ENCODE measurements at places on chromosomes 3 and 15.

DNA sequence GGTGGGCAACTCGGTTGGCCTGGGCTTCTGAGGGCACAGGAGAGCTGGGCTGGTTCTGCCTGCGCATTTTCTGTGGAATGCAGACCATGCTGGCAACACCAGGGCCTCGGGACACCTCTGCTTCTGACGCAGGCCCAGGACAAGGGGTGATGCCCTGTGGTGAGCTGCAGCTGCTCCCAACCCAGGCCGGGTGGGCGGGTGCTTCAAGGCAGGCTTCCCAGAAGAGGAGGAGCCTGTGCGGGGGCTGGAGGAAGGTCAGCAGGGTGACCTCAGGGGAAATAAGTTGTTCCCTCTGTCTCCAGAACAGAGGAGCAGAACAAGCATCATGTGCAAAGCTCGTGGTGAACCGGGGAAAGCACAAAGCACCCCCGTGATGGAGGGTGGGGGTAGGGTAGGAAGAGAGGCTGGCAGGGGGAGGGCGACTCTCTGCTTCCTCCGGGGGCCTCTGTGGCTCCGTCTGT lies 11.0 kb upstream of the PLXNA1 start:
- DNase-seq: no peak

- DNase-seq: peak; percentile 39
Observed at GRCh38 chr3:125141596-125142419, 70.7 kb downstream of the SLC12A8 start.

- no peak for DNase-seq
Observed at GRCh38 chr3:188975600-188976314, 196.0 kb upstream of the TPRG1 start.

- DNase-seq: no peak
Observed at GRCh38 chr15:67783303-67783702, 42.0 kb upstream of the SKOR1 start.

GRCh38 chr15:71761649-71762048 lies 48.7 kb upstream of the NR2E3 start:
- no peak for DNase-seq

GRCh38 chr3:112606098-112606497 lies 34.8 kb downstream of the CCDC80 start:
- no peak for DNase-seq

DNA sequence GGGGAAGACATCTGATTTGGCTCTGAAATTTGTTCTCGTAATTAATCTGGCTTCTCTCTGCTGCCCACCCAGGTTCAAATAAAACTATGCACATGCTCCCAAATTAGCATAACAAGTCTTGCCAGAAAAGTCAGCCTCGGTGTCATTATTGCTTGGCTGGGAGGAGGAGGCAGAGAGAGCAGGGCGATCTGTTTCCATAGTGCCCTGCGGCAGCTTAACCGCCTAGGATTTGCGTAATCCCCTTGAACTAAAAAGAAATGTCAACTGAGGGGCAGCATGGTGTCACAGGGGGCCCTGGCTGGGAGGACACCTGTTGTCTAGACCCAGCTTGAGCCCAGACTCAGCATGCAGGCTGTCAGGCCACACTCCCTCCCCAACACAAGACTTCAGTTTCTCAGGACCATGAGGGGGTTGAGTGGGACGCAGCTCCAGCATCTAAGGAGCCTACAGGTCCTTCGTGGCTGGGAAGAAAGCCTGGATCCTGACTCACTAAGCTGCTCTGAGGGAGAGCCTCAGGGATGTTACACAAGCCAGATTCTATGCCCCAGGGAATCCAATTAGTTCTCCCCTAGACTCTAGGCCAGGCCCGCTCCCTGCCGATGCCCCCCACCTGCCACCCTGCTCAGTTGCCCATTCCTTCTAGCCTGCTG lies 17.3 kb downstream of the MRPS11 start:
- DNase-seq: no peak

- no peak for DNase-seq
Observed at GRCh38 chr3:61936344-61936937, 375.1 kb downstream of the PTPRG start.

DNA sequence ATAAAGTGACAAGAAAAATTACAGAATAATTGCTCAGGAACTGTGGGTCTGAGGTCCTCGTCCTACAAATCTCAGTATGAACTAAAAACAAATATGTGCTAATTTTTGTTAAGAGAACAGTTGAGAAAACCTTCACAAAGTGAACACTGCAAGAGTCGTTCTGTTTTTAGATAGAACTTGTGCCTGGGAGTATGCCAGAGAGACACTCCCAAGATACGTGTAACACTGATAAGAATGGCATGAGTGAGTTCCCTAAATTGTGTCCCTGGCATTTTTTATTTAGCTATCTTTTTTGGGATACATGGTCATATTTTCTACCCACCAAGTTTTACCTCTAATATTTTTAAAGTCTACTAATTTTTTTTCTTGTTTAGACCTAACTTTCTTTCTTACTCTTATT lies 860.0 kb upstream of the NR2F2 start:
- DNase-seq: no peak

GRCh38 chr3:42999212-42999611 lies 20.1 kb downstream of the GASK1A start:
- no peak for DNase-seq

GRCh38 chr15:56987286-56987685 lies 68.8 kb downstream of the TCF12 start:
- DNase-seq: no peak
